Glutamatergic neuron (in vitro differentiated cells): ENCODE measurements at places on chromosomes 7 and 10.

- H3K4me3 ChIP-seq = no peak overlapping the region
- H3K27ac ChIP-seq = no peak overlapping the region
- DNase-seq = no peak
- H3K27me3 ChIP-seq = no peaks in the 10 kb centered on the region
- H3K4me1 ChIP-seq = no peaks in the 10 kb centered on the region
These were observed 32.3 kb upstream of the IMMP2L start for GRCh38 chr7:111594602-111595001.

- peaks cover 5% of the 10 kb centered on the region for H3K4me1 ChIP-seq
- H3K27me3 ChIP-seq = peaks cover 4% of the 10 kb centered on the region
- no peak for DNase-seq
- H3K36me3 ChIP-seq = peaks cover 6% of the 10 kb centered on the region
These were observed 272.9 kb downstream of the WDR37 start for GRCh38 chr10:1328981-1329614.

- peaks cover 5% of the 10 kb centered on the region for H3K36me3 ChIP-seq
- peaks cover 2% of the 10 kb centered on the region for H3K27me3 ChIP-seq
- no peak for DNase-seq
- H3K4me1 ChIP-seq = no peaks in the 10 kb centered on the region
These were observed 39.9 kb downstream of the PLEKHA8 start for GRCh38 chr7:30068117-30068516.

GRCh38 chr7:14836571-14837189 lies 65.9 kb downstream of the DGKB start:
- H3K36me3 ChIP-seq = no peaks in the 10 kb centered on the region
- no peaks in the 10 kb centered on the region for H3K27me3 ChIP-seq
- H3K27ac ChIP-seq = peak overlapping the region; percentile 1
- H3K4me1 ChIP-seq = peaks cover 20% of the 10 kb centered on the region
- peak; percentile 63 for DNase-seq

DNA sequence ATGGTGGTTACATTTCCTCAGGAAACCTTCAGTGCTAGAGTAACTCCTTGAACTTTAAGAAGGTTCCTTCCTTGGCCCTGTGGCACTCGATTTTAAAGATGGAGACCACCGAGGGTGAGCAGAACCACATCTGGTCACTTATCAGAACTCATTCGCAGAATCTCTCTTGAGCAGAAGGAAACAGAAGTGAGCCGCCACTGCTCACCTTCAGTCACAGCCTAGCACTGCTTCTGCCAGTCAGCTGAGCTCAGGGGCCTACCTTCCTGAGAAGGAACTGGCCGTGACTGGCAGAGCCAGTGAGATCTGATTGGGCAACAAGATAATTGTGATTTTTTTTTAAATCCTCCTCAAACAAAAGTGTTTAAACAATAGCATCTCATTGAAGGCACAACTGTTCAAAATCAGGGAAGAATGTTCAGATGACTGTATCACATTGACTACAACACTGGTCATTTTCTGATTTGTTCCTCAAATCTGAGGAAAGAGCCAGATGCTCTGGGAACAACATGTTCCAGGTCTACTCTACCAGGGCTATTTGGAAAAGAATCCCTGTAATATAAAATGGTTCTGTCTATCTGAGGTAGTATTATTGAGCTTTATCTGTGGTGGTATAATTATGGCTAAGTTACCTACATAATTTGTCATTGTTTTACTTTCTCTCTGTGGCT lies 2.7 kb upstream of the SYPL1 start:
- H3K4me1 ChIP-seq = peaks cover 12% of the 10 kb centered on the region
- peak overlapping the region; percentile 28 for H3K4me3 ChIP-seq
- DNase-seq = no peak
- H3K27me3 ChIP-seq = peaks cover 11% of the 10 kb centered on the region
- H3K27ac ChIP-seq = no peak overlapping the region
- H3K36me3 ChIP-seq = no peaks in the 10 kb centered on the region

DNA sequence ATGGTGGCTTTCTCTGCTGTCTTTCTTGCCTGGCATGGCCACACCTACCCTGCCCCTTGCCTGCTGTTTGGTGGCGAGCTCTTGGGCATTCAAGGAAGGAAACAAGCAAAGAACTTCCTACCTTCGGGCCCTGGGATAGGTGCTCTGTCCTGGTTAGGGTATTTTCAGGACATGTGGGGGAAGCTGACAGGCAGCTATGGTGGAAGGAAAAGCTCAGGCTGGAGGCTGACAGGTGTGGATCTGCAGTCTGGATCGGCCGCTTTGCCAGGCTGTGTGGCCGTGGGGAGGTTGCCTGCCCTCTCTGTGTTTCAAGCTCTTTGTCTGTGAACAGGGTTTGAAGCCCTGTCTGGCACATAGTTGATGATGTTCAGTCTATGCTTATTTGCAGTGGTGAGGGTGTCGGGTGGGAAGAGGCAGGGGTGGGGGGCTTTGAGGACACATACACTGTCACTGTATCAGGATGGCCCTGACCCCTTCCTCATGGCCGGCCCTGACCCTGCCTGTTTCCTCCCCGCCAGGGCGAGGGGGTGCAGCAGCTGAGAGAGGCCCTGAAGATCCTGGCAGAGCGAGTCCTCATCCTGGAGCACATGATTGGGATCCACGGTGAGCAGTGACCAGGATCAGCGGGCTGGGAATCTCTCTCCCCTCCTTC lies 73.7 kb downstream of the MYL10 start:
- no peak for DNase-seq
- H3K4me3 ChIP-seq = no peak overlapping the region
- no peaks in the 10 kb centered on the region for H3K4me1 ChIP-seq
- H3K27ac ChIP-seq = no peak overlapping the region
- peaks cover 5% of the 10 kb centered on the region for H3K27me3 ChIP-seq

DNA sequence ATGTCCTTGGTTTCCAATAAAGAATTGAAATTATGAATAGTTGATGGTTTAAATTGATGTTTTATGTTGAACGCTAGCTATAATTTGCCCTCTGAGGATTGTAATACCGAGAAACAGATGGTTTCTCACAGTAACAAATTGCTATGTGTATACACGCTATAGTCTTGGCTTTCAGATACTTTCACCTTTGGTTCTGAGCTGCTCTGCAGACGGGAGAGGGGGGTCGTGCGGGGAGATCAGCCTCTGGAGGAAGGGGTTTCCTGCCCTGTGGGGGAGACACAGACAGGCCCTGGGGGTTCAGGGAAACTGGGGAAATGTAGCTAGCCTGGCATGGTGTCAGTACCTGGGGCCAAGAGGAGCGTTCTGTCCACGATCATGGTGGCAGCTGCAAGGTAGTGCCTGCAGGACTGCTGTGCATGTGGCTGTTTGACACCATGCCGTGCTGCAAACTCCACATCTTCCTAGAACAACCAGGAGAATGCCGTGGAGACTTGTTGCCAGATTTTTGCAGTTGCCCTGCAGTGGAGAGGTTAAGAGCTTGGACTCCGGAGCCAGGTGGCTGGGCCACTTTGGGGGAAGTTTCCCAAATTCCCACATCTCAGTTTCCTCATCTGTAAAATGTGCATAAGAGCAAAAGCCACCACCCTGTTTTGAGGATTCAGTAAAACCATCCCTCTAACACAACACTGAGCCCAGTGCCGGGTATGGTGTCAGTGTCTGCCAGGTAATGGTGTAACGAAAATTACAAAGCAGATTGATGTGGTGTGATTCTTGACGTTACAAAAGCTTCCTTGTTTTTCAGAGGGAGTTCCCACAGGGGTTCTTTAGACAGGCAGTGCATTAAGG lies 167.9 kb downstream of the CUX1 start:
- H3K27ac ChIP-seq = no peak overlapping the region
- peak overlapping the region; percentile 3 for H3K4me3 ChIP-seq
- peaks cover 5% of the 10 kb centered on the region for H3K27me3 ChIP-seq
- peaks cover 26% of the 10 kb centered on the region for H3K4me1 ChIP-seq
- H3K36me3 ChIP-seq = no peaks in the 10 kb centered on the region
- no peak for DNase-seq

DNA sequence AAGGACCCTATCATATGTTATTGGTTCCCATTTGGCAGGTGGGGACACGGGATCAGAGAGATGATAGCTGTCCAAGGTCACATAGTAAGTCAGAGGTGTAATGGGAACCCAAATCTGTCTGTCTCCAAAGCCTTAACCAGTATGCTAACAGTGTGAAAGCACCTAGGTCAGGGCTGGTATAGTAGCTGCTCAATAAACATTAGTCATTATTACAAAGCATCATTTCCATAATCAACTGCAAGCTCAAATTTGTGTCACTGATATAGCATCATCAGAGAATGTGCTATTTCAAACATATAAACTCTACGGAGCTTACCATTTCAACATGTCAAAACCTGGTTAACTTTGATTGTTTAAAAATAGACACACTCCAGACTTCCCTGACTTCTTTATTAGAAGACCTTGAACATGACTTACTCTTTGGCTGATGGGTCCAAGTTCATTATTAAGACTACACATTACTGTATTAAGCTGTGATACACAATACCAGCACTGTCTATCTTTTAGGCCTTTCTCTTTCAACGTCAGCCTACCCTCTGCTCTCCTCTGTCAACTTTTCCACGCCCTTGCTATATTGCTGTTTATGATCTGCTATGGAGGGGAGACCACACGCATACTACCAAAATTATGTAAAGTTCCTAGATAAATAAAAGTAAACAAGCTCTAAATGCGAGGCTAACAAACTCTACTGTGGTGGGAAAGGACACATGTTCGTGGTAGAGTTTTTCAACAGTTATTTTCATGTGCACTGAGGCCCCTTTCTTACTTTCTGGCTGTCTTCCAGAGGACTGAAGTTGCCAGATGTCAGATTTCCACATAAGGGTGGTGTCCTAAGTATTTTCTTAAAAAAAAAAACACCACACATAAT lies 33.6 kb downstream of the DNMBP start:
- H3K4me1 ChIP-seq = peaks cover 1% of the 10 kb centered on the region
- no peaks in the 10 kb centered on the region for H3K36me3 ChIP-seq
- no peak overlapping the region for H3K4me3 ChIP-seq

DNA sequence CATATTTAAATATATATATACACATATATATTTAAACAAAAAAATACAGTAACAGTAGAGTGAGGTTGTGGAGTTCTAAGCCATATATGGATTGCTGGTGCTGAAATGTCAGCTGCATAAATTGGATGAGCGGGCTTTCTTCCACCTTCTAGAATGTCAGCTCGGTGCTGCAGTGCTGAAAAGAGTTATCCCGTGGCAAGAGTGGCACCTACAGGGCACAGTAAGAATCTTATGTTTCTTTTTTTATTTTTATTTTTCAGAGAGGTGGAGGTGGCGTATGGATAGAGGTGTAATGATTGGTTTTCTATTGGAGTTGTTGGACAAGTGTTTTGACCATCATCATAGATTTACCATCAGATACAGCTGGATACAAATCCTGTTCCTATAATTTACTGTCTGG lies 86.2 kb upstream of the DYNC1I1 start:
- no peaks in the 10 kb centered on the region for H3K27me3 ChIP-seq
- H3K4me1 ChIP-seq = peaks cover 6% of the 10 kb centered on the region
- no peaks in the 10 kb centered on the region for H3K36me3 ChIP-seq
- no peak overlapping the region for H3K4me3 ChIP-seq
- DNase-seq = peak; percentile 26

GRCh38 chr7:92737706-92738105 lies 98.7 kb downstream of the CDK6 start:
- H3K27me3 ChIP-seq = peaks cover 2% of the 10 kb centered on the region
- H3K4me3 ChIP-seq = no peak overlapping the region
- no peak for DNase-seq

- H3K27me3 ChIP-seq = peaks cover 7% of the 10 kb centered on the region
- DNase-seq = no peak
- H3K4me1 ChIP-seq = peaks cover 5% of the 10 kb centered on the region
- no peak overlapping the region for H3K27ac ChIP-seq
- H3K36me3 ChIP-seq = no peaks in the 10 kb centered on the region
- no peak overlapping the region for H3K4me3 ChIP-seq
These were observed 34.8 kb upstream of the ZMIZ2 start for GRCh38 chr7:44713680-44714335.

DNA sequence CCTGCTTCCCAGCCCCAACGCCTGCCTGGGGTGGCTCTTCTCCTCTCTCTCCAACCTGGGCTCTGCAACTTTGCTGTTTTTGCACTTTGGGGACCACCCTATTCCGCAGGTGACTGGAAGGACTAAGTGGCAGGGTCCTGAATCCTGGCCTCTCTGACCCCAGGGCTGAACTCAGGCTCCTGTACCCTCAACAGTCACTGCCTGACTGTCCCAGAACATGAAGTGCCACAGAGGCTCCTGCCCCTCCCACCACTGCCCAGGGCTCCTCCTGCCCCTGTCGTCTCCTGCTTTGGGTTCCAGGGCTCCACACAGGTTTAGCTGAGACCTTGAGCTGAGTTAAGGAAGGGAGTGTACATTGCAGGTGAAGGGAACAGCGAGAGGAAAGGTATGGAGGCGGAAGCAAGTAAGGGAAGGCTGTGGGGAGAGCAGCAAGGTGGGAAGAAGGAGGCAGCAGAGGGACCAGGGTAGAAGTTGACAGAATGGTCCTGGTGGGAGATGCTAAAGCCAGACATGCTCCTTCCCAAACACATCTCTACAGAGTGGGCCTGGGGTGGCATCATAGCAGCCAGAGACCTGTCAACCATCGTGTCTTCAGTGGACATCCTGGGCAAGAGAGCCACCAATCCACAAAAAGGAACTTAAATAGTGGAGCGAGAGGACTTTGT lies 5.7 kb upstream of the GRID1 start:
- no peaks in the 10 kb centered on the region for H3K36me3 ChIP-seq
- peak; percentile 4 for DNase-seq
- no peak overlapping the region for H3K27ac ChIP-seq
- peaks cover 20% of the 10 kb centered on the region for H3K27me3 ChIP-seq
- H3K4me1 ChIP-seq = no peaks in the 10 kb centered on the region

DNA sequence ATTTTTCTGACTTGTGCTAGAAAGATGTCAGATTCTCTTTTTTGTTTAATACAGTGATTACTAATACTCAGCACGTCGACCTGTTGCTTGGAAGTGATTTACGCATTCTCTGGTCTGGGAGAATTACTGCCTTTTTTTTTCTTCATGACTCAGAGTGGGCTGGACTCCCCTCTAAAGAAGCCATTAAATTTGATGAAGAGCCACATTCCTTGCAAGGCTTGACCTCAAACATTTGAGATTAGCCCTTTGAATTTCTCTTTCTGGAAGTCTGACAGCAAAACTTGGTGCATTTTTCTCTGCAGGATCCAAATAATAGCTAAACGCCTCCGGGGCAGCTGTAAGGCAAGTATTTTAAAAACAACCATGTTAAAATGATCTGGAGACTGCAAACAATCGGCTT lies 171.6 kb downstream of the GALNT17 start:
- no peak overlapping the region for H3K4me3 ChIP-seq
- no peak for DNase-seq
- H3K36me3 ChIP-seq = no peaks in the 10 kb centered on the region
- no peak overlapping the region for H3K27ac ChIP-seq
- peaks cover 3% of the 10 kb centered on the region for H3K27me3 ChIP-seq

GRCh38 chr7:44974549-44974948 lies 4.3 kb downstream of the MYO1G start:
- no peak for DNase-seq
- peaks cover 6% of the 10 kb centered on the region for H3K4me1 ChIP-seq
- no peaks in the 10 kb centered on the region for H3K36me3 ChIP-seq

DNA sequence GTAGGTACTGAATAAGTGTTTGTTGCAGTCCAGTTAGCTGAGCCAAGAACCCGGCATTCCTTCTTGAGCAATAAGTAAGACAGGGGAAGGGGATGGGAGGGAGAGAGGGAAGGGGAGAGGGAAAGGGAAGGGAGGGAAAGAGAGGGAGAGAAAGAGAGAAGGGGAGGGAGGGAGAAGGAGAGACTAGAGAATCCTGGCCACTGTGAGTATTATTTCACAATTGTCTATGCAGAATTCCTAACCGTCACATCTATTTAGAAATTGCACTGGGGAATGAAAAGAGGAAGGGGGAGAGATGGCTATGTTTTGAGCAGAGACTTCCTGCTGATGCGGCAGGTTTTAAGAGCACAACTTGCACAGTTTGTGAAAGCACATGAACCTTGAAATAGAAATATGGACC lies 251.4 kb upstream of the ZMIZ1 start:
- no peak for DNase-seq
- peaks cover 5% of the 10 kb centered on the region for H3K27me3 ChIP-seq
- H3K4me3 ChIP-seq = no peak overlapping the region
- no peaks in the 10 kb centered on the region for H3K36me3 ChIP-seq
- no peak overlapping the region for H3K27ac ChIP-seq
